ENCODE measurements at places on chromosomes 2 and 18.
A peak's percentile ranks its signal among the peaks of the same experiment; 100 is the strongest.

GRCh38 chr2:114683251-114683650 is 240.8 kb downstream of the DPP10 start:
- DNase-seq = no peak

DNA sequence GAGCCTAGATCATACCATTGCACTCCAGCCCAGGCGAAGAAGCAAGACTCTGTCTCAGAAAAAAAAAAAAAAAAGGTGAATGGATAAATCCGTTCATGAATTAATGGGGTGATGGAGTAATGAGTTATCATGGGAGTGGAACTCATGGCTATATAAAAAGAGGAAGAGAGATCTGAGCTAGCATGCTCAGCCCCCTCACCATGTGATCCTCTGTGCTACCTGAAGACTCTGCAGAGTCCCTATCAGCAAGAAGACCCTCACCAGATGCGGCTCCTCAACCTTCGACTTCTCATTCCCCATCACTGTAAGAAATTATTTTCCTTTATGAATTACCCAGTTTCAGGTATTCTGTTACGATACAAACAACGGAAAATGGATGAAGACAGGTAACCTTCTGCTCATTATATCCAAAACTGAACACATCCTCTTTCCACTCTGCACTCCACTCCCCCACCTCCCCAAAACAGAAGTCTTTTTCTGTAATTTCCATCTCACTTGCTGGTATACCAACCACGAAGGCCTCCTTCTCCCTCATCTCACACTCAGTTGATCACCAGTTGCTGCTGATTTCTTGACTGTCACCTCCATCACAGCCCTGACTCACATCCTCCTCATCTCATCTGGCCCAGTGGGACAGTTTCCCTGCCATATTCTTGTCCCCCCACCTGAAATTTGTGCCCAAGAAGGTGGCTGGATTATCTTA is 8.8 kb downstream of the RETREG2 start:
- DNase-seq = no peak

- no peak for DNase-seq
Observed at GRCh38 chr2:79757526-79757925, 244.7 kb downstream of the CTNNA2 start.

DNA sequence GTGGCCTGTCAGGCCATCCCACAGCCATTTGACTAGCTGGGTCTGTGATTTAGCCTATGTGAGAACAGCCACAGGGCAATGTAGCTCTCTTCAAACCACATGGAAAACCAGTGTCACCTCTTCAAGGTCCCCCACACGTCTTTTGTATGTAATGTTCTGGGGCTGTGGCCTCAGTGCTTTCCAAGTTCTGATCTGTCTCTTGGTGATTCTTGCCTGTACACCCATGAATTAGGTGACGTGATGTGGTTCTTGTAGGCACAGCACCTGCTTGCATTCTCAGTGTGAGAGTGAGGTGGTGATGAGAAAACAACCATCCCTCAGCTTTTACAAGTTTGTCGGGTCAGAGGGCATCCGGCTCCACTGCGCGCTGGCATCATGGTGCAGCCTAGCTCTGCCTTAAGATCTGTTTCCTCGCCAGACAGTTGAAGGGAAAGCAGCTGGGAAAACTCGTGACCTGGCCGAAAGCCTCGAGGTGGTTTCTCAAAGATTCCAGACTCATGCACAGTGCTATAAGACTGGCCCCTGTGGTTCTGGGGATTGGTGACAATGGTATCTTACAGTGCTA is 125.8 kb downstream of the TANC1 start:
- DNase-seq = peak; percentile 95

DNA sequence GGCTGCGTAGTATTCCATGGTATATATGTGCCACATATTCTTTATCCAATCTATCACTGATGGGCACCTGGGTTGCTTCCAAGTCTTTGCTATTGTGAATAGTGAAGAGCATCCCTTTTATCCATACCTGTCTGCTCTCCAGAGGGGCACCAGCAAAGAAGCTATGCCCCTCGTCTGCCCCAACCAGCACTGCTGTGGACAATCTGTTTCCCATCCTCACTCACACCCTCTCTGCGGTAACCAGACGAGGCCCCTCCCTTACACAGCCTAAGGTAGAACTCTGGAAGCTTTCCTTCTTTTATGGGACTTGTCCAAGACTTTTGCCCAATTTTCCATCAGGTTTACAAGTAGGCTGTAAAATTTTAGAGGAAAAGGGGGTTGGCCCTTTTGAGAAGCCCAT is 24.9 kb downstream of the TTR start:
- no peak for DNase-seq

- peak; percentile 27 for DNase-seq
Observed at GRCh38 chr2:199692489-199692888, 158.5 kb downstream of the FTCDNL1 start.

DNA sequence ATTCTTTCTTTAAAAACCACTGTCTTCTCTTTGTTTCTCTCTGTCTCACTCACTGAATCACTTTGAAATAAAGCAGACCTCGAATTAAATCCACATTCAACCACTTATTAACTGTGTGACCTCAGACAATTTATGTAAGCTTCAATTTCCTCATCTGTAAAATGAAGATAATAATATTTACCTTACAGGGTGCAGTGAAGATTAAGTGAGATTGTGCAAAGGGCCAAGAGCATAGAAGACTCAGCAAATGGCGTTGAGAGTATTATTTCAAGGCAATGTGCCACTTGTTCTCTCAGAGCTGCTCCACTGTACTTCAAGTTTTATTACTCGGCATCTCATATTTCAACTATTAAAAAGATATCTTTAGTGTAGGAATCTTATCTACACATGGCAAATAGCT is 454.2 kb upstream of the HNRNPA3 start:
- peak; percentile 63 for DNase-seq

DNA sequence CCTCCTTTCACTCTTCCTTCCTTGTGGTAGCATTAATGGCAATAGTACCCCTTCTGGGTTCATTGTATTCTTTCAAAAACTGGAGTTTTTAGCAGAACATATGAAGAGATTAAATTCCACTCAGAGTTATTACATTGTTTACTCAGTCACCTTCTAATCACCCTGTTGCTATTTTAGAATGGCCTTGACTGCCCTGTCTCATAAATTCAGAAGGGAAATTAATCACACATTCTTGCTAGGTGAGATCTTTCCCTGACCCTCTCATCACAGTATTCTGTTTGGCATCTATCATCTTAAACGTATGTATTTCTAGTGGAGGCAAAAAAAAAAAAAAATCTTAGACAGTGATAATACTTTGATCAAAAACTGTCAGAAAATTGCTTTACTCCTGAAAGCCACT is 760.4 kb downstream of the ADCYAP1 start:
- DNase-seq = no peak

DNA sequence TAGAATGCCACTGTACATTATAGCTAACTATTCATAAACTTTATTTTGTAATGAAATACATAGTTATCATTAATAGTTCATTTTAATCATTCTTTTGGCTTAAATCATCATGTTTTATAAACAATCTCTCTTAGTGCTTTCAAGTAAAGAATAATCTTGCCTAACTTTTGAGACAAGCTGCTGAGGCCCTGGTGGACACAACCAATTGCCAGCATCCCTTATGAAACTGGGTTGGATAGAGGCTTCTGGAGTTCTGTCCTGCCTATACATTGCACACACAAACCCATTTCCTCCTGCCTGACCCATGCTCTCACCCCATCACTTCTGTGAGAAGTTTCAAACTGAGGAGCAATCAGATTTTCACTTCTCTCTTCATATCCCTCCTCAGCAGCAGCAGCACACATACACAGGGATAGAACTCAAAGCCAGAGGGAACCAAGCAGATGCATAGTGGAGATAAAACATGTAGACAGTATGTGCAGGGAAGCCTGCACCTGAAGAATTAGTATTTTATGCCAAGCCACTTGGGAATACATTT is 450.0 kb upstream of the SLC14A2 start:
- DNase-seq = no peak

DNA sequence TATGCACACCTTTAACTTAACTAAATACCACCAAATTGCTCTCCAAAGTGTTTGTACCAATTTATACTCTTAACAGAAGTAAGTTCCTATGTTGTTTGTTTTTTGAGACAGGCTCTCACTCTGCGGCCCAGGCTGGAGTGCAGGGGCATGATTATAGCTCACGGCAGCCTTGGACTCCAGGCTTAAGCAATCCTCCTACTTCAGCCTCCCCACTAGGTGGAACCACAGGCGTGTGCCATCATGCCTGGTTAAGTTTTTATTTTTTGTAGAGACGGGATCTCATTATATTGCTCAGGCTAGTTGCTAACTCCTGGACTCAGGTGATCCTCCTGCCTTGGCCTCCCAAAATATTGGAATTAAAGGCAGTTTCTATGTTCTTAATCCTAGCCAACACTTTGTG is 13.1 kb upstream of the NAB1 start:
- DNase-seq = no peak

DNA sequence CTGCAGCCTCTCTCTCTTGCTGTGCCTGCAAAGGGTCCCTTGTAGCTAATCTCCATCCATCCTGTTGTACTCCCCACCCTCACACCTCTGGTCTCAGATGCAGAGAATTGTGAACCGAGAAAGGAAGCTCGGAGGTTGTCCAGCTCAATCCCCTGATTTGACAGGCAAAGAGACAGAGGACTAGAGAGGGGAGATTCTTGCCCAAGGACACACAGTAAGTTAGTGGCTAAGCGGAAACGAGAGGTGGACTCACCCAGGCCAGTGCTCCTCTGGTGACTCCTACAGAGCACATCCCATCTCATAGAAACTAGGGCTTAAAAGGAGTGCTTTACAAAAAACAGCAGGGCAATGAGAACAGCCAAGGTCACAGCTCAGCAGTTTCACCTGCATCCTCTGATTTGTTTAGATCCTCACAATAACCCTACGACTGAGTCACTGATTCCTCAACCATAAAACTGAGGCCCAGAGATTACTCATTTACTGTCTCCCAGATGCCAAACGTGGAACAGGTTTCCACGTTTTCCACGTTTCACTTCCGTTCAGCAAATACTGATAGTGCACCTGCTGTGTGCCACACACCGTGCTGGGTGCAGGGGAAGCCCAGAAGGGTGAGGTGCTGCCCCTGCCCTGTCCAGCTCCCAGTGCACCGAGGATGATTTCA is 22.1 kb downstream of the EHD3 start:
- DNase-seq = no peak

- no peak for DNase-seq
Observed at GRCh38 chr2:86441392-86441881, 266 bp downstream of the KDM3A start.

DNA sequence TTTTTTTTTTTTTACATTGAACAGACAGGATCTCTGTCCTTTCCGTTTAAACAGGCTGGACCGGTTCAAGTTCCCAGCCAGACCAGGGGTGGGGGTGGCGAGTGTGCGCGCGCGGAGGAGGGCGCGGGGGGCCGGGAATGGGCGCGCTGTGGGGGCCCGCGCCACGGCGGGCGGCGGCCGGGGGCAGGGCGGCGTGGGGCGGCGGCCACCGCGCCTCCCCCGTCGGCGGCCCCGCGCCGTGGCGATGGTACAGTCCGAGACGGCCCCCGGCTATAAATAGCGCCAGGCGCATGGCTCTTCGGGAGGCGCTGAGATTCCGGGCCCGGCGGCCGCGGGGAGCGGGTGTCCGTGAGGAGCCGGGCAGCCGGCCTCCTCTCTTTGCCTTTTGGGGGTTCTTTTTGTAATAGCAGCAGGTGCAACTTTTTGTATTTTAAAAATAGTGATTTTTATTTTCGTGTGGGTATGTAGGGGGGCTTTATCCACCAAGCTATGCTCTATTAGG is 430 bp upstream of the CELF4 start:
- DNase-seq = no peak

DNA sequence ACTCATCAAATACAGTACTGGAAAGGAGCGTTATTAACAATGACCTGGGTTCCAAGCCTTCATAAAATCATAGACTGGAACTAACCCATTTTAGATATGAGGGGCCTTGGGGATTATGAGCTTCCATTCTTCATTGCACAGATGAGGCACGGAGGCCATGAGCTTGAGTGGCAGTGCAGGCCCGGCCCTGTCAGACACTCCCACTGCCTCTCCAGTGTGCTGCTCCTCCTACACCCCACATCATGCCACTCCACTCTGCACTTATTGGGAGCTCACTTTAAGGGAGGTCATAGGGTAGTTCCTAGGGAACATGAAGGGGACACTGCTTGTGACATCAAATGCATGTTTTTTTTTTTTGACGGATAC is 77.9 kb downstream of the TSN start:
- DNase-seq = no peak

- no peak for DNase-seq
Observed at GRCh38 chr2:182718459-182718858, 2.4 kb downstream of the DNAJC10 start.

DNA sequence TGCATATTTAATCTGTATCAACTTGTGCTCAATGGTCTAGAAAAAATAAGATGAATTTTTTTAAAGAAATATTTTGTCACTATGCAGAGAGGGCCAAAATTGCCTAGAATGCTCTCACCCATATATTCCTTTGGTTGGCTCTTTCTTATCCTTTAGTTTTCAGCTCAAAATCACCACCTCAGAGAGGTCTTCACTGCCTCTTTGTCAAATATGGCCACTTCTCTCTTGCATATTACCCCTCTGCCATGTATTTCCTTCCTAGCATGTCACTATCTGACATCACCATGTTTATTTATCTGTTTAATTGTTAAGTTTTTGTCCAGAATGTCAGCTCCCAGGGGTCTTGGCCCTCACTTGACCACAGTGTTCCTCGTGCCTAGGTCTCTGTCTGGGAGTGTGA is 535.2 kb upstream of the CDH2 start:
- DNase-seq = no peak
